ENCODE measurements at places on chromosomes 4 and X.

DNA sequence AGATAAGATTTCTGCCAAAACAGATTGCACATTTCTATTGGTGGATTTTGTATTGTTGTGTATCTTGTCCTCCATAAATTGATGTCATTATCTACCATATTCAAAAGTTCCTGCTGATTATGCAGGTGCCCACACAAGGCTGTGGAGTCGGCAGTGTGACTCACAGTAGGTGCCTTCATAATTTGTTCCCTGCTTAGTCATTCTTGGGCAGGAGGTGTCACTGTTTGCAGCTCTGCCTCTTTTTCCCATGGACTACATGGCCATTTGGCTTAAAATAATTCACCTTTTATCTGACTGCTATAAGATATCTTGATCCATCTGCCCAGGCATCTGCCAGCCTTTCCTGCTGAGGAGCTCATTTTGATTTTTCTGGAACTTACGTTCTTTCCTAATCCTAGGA lies 33.6 kb upstream of the ENPEP start:
- no peak for DNase-seq

GRCh38 chr4:114180481-114180880 lies 201.0 kb upstream of the ARSJ start:
- DNase-seq = no peak

DNA sequence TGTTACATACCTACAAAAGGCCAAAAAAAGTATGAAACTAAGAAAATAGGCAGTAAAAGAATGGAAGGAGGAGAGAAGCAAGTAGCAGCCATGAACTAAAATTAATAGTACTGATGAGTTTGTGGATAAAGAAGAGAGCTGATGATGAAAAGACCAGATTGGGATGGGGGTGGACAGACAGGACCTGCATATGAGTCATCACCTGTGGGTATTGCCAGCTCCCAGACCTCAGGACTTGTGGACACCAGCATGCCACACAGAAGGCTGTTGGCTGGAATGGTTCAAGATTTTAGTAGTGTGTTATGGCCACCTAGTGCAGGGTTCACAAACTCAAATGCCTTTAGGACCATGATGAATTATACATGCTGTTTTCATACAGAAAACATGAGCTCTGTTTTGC lies 58.9 kb downstream of the ARX start:
- DNase-seq = no peak

GRCh38 chr4:36651253-36651652 lies 369.8 kb downstream of the DTHD1 start:
- peak; percentile 12 for DNase-seq

GRCh38 chrX:33183361-33183760 lies 28.0 kb downstream of the DMD start:
- DNase-seq = no peak

DNA sequence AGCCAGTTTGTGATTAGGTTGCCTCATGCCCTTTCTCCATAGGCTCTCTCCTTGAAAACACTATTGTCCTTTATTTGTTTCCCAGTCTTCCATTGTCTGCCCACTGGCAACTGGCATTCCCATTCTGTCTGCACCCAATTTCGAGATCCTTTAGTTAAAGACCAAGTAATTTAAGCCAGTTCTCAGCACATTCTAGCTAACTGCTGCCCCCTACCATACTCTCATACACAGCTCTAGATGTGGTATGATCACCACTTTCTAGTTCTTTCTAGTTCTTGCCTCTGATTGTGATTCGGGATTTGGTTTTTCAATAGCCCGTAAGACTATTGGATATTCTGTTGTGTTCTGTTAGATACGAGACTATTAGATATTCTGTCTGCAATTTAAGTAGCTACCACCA lies 135.8 kb upstream of the TRPC5 start:
- no peak for DNase-seq

- no peak for DNase-seq
These were observed 19.6 kb downstream of the MSANTD1 start for GRCh38 chr4:3268395-3269104.

DNA sequence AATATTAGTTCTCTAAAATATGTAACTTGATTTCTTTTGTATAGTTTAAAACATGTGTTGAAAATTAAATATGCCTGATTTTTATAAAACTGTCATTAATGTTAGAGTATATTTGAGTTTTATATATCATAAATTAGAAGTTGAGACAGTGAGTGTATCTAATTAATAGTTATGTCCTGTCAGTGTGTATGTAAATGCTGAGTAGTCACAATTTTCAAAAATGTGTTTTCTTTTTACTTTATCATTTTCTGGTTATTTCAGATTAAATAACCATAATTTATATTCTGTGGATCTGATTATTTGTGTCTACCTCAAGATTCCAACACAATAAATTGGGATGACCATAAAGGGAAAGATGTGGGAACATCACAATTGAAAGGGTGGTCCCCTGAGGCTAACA lies 82.7 kb upstream of the CXXC4 start:
- no peak for DNase-seq

DNA sequence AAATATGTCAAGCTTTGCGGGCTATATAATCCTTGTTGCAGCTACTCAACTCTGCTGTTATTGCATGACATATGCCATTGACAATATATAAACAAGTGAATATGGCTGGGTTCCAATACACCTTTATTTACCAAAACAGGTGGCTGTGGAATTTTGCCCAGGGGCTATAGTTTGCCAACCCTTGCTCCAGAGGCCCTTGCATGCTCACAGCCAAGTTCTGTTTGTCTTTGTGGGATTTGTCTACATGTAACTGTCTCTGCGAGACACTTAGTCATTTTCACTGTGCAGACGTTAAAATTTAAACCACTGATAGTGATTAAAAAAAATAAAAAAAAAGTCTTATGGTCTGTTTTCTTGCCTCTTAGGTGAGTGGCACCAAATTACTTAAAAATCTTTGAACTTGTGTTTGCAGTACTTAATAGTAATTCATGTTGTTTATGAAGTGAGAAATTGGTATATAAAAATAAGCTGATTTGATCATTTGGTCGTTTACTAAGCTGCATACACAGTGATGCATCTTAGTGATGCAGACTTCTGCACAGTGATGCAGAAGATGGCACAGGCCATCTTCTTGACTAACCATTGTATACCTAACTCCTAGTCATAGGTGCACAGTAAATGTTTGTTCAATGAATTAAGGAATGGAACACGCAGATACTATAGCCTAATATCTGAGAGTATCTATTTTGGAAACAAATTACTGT lies 170.9 kb downstream of the FRMPD4 start:
- DNase-seq = no peak

Data from epithelial cell of prostate (primary cell).